ENCODE measurements at places on chromosomes 11 and 22.

- H3K4me1 ChIP-seq: no peaks in the 10 kb centered on the region
- no peak for DNase-seq
- no peaks in the 10 kb centered on the region for H3K27me3 ChIP-seq
- peaks cover 30% of the 10 kb centered on the region for H3K36me3 ChIP-seq
- H3K27ac ChIP-seq: no peak overlapping the region
- H3K4me3 ChIP-seq: no peak overlapping the region
These were observed 60.2 kb downstream of the CDKN1C start for GRCh38 chr11:2825261-2825888.

DNA sequence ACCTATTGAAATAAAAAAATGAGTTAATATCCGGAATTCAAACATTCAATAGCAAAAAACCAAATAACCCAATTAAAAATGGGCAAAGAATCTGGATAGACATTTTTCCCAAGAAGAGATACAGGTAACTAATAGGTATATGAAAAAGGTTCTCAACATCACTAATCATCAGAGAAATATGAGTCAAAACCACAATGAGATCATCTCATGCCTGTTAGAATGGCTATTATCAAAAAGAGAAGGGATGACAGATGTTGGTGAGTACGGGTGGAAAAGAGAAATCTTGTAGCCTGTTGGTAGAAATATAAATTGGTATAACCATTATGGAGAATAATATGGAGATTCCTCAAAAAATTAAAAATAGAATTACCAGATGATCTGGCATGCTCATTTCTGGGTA is 26.9 kb upstream of the OR6M1 start:
- H3K36me3 ChIP-seq: no peaks in the 10 kb centered on the region
- no peaks in the 10 kb centered on the region for H3K27me3 ChIP-seq
- no peak overlapping the region for H3K27ac ChIP-seq
- H3K4me1 ChIP-seq: no peaks in the 10 kb centered on the region
- no peak for DNase-seq

GRCh38 chr11:2252018-2252417 is 18.4 kb downstream of the ASCL2 start:
- DNase-seq: no peak
- H3K36me3 ChIP-seq: no peaks in the 10 kb centered on the region
- H3K27ac ChIP-seq: no peak overlapping the region
- peaks cover 3% of the 10 kb centered on the region for H3K27me3 ChIP-seq
- no peak overlapping the region for H3K4me3 ChIP-seq

DNA sequence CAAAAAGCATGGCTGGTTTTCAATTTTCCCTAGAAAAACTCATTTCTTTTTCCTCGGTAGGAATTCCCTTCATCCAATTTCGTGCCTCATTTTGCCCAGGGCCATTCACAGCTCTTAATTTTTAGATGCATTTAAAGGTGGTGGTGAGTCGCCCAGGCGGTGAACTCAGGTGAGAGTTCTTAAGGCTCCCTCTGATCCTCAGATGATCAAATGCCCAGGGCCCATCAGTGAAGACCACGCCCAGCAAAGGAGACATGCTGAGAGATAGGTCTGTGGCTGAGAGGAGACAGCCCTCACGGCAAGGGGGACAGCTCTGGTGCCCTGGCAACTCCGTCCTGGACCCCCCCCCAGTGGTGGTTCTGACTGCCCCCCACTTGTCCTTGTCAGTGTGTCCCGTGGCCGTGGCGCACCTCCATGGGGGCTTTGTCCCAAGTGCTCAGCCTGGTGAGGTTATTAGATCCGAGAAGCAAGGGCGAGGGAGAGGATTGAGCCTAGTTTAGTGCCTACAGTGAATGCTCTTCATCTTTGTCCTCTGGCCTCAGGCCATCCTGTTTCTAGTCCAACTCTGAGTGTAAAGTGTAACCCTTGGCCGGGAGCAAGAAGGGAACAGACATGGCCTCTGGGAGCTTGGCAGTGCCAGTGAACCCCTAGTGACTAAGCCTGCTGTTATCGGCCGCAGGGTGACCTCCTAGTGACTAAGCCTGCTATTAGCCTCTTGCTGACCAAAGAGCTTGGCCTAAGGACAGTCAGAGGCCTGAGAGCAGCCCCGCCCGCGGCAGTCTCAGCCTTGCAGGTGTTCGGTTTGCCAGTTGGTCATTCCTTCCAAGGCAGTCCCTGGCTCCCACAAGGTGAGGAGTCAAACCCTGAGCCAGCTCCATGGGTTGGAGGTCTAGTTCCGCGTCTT is 83.5 kb downstream of the CTTN start:
- no peak for DNase-seq
- peaks cover 6% of the 10 kb centered on the region for H3K27me3 ChIP-seq
- H3K27ac ChIP-seq: no peak overlapping the region
- H3K4me3 ChIP-seq: no peak overlapping the region
- no peaks in the 10 kb centered on the region for H3K36me3 ChIP-seq
- H3K4me1 ChIP-seq: no peaks in the 10 kb centered on the region
